ENCODE measurements at places on chromosomes 3 and 15.

- DNase-seq = no peak
Observed at GRCh38 chr15:33846142-33846541, 122.2 kb upstream of the CHRM5 start.

DNA sequence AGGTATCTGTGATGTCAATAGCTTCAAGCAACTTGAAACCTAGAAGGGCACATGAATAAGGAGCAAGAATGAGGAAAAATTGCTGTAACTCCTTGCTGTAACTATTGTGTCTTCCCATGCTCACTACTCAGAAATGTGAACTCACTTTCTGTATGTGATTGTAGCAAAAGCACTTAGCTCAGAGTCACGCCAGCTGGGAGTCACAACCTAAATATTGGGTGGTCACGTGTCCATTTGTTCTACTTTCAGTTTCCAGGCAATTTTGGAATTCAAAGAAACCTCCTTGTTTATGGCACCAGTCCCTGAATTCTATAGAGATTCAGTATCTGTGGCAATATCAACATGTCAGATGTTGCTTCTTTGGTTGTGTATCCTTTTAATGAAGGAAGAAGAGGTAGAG is 241.6 kb upstream of the AZI2 start:
- DNase-seq = no peak

- no peak for DNase-seq
Observed at GRCh38 chr3:10338591-10339353, 17.9 kb upstream of the SEC13 start.

- no peak for DNase-seq
Observed at GRCh38 chr3:153084431-153084830, 77.6 kb upstream of the RAP2B start.

- no peak for DNase-seq
Observed at GRCh38 chr3:32835961-32836360, 18.2 kb downstream of the TRIM71 start.

GRCh38 chr3:20537234-20537633 is 351.2 kb upstream of the SGO1 start:
- DNase-seq = no peak

DNA sequence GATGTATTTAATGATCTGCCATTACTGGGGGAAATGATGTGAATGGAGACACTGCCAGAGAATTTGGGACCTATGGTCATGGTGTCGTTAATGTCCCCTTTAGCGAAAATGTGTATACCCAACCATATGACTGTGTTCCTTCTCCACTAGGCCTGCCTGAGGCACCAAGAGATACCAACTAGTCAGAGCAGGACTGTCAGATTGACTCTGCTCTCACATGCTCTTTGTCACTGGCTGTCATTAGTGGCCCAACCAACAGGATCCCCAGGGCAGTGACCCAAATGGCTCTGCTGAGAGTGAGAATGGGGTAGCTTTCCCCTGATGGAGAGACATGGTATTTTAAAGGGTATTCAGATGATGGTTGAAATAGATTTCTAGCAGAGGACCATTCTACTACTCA is 2.8 kb downstream of the TAGLN3 start:
- no peak for DNase-seq

- DNase-seq = no peak
Observed at GRCh38 chr15:48856942-48857341, 21.0 kb upstream of the EID1 start.

- DNase-seq = no peak
Observed at GRCh38 chr3:25454005-25454927, 26.2 kb downstream of the RARB start.

GRCh38 chr15:90104551-90104950 is 2.3 kb upstream of the IDH2 start:
- DNase-seq = no peak

GRCh38 chr3:49295489-49296058 is 18.5 kb upstream of the C3orf62 start:
- DNase-seq = no peak

- no peak for DNase-seq
Observed at GRCh38 chr3:69288161-69288895, 97.6 kb downstream of the FRMD4B start.

Data from activated naive CD8-positive, alpha-beta T cell treated with anti-CD3 and anti-CD28 coated beads, Interleukin-2, amount 10 ng/mL, durations not matched to agents 7 days and 5 days (primary cell).